ENCODE measurements at places on chromosomes 4 and X.
A peak's percentile ranks its signal among the peaks of the same experiment; 100 is the strongest.

DNA sequence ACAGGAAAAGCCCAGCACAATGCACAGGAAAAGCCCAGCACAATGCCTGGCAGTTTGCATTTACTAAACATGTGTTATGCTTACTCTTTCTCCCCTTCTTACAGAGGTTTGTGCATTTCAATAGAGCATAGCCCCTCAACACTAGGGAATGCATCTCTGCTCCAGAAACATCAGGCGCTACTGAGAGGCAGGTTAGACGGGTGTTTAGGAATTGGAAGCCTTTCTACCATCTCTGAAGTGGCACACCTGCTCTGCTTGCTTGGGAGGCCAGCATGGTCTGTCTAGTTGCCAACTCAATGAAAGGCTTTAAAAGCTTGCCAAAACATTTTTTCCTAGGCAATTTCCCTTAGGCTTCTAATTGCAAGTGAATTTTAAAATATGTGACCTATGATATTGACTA, 55.7 kb downstream of the GRID2 start:
- no peak for DNase-seq

- no peak for DNase-seq
These were observed 215.9 kb downstream of the LRBA start for GRCh38 chr4:150799207-150799606.

- DNase-seq = no peak
These were observed 47.4 kb upstream of the GPM6B start for GRCh38 chrX:13864264-13864663.

- DNase-seq = no peak
These were observed 40.9 kb upstream of the HMX1 start for GRCh38 chr4:8912506-8912905.

- DNase-seq = no peak
These were observed 5.2 kb downstream of the TRIM2 start for GRCh38 chr4:153209410-153209809.

- no peak for DNase-seq
These were observed 94.6 kb downstream of the RASL11B start for GRCh38 chr4:52956691-52957090.

DNA sequence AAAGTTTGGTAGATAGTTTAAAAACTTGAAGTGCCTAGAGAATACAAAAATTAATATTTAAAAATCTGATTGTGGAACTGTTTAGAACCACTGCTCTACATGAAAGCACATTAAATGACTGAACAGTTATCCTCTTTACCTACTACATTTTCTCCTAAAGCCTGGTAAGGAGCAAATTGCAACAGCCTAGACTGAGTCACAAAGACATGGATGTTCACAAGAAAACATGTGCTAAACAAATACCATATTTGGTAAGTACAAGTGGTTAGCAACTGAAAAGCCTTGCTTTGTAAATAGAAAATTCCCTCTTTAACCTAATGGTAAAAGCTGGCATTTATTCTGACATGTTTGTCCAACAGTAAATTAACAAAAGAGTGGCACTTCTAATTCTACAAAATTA, 203.1 kb downstream of the FBXO8 start:
- DNase-seq = no peak

DNA sequence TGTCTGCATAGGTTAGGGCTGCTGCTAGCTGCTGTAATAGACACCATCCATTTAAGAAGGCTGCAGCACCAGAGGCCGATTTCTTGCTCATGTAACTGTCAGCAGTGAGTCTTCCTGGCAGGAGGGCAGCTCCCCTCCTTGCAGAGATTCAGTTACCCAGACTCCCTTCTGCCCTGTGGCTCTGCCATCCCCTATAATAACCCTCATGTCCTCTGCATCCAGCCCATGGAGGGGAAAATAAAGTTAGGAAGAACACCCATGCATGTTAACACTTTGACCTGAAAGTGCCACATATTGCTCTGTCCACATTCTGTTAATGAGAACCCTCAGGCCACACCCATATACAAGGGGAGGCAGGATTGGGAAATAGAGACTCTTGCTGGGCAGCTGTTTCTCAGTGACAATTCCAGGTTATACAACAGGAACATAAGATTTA, 5.4 kb downstream of the STBD1 start:
- no peak for DNase-seq

DNA sequence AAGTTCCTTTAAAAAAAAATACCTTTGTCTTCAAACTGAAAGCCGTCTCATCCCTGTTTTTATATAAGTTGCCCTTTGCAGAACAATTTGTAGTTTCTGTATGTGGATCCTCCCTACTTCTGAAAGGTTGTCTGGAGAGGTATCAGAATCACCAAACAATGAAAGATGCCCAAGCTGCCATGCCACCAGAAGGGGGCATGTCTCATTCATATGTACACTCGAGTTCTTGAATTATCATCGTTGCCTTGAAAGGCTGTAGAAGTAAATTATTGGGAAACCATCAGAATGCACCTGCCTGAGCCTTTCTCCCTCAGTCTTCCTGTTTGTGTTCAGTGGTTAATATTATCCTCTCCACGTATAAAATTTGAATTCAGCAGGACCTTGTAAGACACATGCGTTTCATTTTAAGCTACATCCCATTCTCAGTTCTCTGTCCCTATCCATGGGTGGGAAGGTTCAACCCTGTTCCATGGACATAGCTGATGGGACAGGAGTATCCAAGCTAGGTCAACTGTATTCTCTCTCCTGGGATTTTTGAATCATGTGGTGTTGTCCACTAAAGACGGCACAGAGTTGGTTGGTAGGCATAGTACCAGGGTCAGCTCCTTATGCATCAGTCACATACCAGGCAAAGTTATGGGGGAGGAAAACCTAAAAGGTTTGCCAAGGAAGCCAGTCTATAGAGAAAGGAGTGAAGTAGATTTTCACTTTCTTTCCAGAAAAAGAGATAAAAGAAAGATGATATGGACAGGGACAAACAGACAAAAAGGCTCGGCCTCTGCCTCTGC, 24.0 kb downstream of the GALNT7 start:
- DNase-seq = no peak

- DNase-seq = no peak
These were observed 141.9 kb downstream of the THOC2 start for GRCh38 chrX:123590842-123591486.

DNA sequence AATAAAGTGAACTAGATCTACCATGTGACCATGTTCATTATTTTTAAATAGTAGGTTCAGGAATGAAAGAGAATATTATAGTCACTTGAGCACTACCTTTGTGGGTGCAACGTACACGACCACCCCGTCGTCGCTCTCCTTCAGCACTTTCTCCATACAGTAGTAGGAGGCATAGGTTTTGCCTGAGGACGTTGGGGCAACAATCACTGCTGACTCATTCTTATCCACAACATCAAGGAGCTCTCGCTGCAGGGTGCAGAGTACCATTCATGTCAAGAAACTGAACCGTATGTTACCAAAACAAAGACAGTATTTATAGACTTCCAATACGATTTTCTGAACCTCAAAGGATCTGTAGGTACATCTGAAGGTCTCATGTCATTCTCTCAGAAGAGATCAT, 44.7 kb downstream of the DDX60 start:
- DNase-seq = no peak

- no peak for DNase-seq
These were observed 667.7 kb upstream of the DIPK2B start for GRCh38 chrX:45868425-45868824.

GRCh38 chr4:182975806-182976205, 58.6 kb upstream of the DCTD start:
- DNase-seq = no peak

DNA sequence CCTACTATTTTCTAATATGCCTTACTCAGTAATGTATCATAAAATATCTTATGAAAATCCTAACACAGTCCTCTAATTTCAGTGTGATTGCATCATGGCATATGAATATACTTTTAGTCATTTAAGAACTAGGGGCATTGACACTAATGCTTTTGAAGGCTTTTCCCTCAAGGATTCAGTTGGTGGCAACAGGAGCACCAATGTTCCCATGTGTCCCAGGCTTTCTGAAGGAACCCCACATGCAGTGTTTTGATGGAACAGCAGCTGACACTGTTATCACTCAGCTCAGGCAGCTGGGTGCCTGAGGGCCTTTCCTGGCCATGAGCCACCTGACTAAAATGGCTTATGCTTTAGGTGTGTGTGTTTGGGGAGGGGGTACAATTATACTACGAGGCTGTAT, 348.3 kb downstream of the ARHGAP24 start:
- no peak for DNase-seq

DNA sequence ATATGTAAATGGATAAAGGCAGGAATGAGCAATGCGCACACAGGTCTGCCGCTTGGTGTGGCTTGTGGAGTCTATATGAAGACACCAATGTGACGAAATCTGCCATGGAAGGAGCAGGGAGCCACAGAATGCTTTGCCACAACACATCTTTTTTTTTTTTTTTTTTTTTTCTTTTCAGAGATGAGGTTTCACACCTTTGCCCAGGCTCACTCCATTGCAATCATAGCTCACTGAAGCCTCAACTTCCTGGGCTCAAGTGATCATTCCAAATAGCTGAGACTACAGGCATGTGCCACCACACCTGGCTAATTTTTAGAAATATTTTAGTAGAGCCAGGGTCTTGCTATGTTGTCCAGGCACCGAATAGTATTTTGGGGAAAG, 17.4 kb upstream of the SLC34A2 start:
- no peak for DNase-seq

GRCh38 chrX:103687073-103687695, 685 bp upstream of the MORF4L2 start:
- peak; percentile 91 for DNase-seq

DNA sequence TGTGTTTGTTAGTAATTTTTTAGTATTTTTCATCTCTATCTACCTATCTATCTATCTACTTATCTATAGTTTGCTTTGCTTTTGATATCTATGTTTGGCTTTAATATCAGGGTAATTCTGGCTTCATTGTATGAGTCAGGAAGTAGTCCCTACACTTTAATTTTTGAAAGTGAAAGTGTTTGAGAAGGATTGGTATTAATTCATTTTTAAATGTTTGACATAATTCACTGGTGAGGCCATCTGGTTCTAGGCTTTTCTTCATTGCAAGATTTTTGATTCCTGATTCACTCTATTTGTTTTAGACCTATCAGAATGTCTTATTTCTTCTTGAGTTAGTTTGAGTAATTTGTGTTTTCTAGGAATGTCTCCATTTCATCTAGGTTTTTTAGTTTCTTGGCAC, 20.2 kb upstream of the TCP11X2 start:
- no peak for DNase-seq

DNA sequence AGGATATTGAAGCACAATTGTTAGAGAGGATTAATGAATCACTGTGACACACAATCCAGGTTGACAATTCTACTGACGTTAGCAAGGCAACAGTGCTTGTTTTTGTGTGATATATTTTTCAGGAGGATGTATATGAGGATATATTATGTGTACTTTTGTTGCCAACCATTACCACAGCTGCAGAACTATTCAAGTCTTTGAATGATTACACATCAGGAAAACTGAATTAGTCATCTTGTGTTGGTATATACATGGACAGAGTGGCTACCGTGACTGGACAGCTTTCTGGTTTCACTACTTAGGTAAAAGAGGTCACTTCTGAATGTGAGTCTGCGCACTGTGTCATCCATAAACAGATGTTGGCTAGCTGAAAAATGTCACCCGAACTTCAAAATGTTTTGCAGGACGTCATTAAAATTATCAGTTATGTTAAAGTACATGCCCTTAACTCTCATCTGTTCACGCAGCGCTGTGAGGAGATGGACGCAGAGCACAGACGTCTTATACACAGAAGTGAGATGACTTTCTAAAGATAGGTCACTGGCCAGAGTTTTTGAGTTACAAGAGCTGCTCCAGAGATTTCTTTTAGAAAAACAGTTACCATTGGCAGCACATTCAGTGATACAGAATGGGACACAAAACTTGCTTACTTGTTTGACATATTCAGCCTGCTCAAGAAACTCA, 69.0 kb downstream of the MRPL1 start:
- no peak for DNase-seq

GRCh38 chr4:5048721-5049120, 2.6 kb upstream of the STK32B start:
- DNase-seq = no peak

GRCh38 chr4:53040459-53040815, 178.3 kb downstream of the RASL11B start:
- no peak for DNase-seq

DNA sequence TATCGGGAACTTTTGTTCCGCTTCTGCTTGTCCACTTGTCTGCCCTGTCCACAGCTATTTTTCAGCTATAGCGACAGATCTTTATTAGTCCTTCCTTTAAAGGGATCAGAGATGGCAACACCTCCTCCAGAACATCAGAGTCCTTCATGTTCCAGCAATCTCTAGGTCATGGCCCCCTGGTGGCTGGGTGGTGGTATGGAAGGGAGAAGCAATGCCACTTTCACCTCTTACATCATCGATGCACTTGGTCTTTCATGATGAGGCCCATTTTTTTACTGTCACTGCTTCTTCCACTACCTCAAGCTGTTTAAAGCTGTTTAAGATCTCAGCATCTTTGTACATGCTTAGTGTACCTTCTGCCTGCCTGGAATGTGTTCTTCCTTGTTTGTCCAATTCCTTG, 106.7 kb downstream of the ARHGAP6 start:
- DNase-seq = no peak

DNA sequence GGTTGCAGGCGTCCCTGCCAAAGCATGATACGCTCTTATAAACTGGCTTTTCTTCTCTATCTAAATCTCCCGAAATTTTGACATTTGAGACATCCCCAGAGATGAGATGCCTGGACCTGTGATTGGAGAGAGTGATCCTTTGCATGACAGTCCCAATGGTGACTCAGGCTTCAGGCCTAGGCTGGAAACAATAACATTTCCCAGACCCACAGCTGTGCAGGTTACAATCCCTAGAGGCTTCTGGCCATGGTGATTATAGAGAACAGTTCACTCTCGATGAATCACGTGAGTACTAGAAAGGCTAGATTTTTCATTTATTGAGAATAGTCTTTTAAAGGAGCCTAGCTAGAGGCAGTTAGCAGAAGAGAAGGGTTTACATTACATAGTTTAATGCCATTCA, 75.9 kb downstream of the SPATA18 start:
- peak; percentile 49 for DNase-seq

DNA sequence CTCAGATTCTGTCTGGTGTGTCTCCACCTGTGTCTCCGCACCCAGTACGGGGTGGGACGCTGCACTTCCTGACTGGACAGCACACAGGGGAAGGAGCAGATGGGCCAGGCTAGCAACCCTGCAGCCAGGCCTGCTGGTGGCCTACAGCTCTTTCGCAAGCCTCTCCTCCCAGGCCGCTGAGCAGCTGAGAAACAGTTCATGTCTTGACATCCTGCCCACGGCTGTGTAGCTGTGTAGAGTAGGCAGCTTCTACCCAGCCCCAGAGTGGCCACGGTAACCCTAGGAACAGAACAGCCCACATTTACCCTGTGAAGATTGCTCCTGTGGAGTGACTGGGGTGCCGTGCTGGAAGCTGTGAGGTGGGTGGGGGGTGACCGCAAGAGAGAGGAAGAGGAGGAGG, 38.9 kb downstream of the CCNQ start:
- no peak for DNase-seq

DNA sequence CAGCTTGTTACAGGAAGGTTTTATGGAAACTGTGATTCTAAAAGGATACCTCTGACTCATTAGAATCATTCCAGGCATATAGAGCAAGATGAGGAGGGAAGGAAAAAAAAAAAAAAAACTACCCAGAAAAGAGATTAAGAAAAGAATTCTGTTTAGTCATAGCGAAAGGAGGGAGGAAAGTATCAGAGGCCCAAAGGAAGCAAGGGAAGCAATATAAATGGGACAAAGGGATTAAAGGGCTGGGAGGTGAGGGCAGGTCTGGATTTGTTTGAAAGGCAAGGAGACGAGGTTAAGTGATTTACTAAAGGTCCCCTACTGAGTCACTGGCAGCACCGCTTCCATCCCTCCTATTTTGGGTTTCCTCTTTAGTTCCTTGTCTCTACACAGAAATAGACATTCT, 88.6 kb upstream of the IL1RAPL1 start:
- DNase-seq = no peak

- DNase-seq = no peak
These were observed 12.8 kb upstream of the CFAP299 start for GRCh38 chr4:80322716-80323115.

Data from left hindlimb (tissue), 1 donor.